Dermis blood vessel endothelial cell (primary cell): ENCODE measurements at places on chromosomes 3 and 15.

GRCh38 chr3:13659221-13659969 lies 110.5 kb downstream of the FBLN2 start:
- no peak for DNase-seq

GRCh38 chr3:105375750-105376511 lies 9.2 kb downstream of the ALCAM start:
- DNase-seq, result no peak

- DNase-seq, result no peak
Observed at GRCh38 chr15:91924837-91925495, 71.5 kb downstream of the SLCO3A1 start.

- peak; percentile 44 for DNase-seq
Observed at GRCh38 chr3:107524326-107524840, 1.6 kb downstream of the BBX start.

DNA sequence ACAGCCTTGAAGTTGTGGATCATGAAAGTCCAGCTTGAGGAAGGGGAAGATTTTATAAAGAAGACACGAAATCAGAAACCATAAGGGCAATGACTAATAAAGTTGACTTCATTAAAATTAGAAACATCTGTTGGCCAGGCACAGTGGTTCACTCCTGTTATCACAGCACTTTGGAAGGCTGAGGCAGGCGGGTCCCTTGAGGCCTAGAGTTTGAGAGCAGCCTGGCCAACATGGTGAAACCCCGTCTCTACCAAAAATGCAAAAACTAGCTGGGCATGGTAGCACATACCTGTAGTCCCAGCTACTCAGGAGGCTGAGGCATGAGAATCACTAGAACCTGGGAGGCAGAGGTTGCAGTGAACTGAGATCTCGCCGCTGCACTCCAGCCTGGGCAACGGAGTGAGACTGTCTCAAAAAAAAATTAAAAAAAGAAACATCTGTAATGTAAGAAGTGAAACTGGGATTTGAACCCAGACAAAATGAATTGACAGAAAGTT lies 7.9 kb upstream of the UBXN7 start:
- no peak for DNase-seq

DNA sequence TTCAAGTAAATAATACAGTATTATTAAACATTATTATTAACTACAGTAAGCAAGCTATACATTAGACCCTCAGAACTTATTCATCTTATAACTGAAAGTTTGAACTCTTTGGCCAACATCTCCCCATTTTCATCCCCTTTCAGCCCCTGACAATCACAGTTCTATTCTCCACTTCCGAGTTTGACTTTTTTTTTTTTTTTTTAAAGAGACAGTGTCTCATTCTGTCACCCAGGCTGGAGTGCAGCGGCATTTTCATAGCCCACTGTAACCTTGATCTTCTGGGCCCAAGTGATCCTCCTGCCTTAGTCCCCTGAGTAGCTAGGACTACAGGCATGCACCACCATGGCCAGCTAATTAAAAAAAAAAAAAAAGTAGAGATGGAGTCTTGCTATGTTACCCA lies 41.3 kb upstream of the LRIG1 start:
- DNase-seq, result no peak

- DNase-seq, result no peak
Observed at GRCh38 chr3:130990282-130990681, 36.3 kb downstream of the ASTE1 start.

DNA sequence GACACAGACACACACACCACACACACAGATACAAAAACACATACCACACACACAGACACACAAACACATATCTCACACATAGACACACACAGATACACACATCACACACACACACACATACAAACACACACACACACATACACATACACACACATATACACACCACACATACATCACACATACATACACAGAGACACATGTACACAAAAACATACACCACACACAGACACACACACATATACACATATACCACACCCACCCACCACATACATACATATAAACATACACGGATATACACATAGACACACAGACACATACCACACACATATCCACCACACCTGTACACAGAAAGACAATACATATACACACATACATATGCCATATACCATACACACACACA lies 66.7 kb downstream of the RASGRF1 start:
- no peak for DNase-seq

DNA sequence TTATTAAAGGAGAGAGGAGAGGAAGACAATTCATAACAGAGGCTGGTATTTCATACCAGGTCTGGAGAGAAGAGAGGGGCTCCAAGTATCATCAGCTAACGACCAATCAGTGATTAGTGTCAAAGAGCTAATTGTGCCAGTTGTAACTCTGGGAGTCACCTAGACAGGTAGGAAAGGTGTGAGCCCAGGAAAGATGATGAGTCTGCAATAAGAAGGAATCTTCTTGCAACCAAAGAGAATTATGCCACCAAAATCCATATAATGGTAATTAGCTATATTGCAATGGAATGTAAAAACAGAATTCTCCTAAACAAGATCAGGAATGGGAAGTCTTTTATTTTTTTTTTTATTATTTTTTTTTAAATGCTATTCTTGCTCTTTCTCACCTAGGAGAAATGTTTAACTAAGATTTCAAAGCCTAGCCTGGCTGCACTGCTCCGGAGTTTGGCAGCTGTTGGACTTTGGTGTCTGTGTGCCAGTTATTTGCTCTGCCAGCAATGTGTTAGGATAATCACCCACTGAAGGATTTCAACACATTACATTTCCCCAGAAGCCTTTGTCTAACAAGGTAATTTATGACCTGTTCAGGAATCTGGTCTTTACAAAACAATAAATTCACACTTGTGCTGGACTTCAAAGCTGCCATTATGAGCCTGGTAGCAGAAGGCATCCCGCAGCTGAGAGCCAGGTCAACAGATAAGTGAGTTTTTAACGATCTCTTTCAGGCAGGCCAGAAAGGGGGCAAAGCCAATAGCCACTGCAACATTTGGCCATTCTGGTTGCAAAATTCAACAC lies 89.4 kb downstream of the FOXB1 start:
- DNase-seq, result no peak

DNA sequence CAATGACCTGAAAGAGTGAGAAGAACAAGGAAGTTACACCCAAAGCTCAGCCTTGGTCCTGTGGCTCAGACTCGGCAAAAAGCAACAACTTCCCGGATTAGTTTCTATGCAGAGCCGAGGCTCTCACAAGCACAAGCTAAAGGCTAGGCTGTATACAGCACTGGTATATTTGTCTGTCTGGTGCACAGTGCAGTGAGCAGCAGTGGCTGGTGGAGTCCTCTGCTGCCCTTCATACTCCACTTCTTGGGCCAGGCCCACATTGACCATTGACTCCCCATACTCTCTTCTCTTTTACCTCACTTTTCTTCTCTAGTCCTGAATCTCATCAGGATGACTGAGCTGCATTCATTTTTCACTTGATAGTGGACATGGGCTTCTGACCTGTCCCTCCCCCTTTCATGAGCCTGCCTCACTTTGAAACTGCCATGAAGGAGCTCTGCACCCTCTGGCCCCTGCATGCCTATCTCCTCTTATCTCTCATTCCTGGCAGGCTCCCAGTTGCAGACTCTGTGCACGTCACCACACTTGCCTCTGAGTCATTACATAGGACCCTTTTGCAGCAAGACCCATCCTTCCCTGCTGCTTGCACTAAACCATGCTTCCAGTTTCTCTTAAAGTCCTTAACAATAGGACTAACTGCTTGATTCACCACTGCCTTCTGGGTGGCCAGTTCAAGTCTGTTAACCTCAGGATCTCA lies 379.3 kb downstream of the NTRK3 start:
- DNase-seq, result no peak

DNA sequence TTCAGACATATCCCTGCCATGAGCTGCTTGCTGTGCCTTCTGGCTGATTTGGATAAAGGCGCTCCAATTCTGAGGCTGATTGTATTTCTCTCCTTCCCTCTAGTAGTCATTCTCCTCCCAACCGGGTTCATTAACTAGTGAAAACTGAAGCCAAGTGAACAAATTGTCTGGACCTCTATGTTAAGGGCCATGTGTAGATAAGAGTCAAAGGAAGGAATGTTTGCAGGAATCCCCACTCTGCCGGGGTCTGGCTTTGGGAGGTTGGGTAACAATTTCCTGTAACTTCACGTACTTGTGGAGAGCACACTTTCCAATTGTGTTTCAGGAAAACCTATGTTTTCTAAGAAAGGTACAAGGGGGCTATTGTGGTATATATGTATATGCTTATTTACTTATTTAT lies 38.2 kb upstream of the SUCLG2 start:
- DNase-seq, result no peak

- DNase-seq, result no peak
Observed at GRCh38 chr3:150393745-150394144, 14.4 kb upstream of the TSC22D2 start.

DNA sequence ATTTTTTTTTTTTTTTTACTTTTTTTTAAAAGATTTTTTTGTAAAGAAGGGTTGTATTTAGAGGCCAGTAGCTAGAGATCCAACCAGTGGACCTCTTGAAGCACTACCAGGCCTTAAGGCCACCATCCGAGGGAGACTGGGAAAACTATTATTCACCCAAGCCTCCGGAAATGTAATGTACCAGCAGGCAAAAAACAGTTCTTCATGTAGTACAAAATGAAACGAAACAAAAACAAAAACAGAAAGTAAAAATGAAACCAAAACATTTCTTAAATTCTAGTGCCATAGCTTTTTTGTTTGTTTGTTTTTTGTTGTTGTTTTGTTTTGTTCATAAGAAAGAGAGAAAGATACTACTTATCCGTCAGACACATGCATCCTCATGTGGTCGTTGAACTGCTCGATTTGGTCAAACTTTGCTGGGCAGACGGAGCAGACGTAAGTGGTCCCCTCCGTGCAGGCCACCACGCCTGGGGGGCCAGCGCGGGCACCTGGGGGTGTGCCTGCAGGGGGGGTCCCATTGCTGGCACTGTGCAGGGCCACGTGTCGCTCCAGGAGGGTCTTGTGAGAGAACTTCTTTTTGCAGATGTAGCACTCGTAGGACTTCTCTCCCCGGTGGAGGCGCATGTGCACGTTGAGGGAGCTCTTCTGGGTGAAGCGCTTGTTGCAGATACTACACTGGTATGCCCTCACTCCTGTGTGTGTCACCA lies 45.0 kb downstream of the TIGIT start:
- peak; percentile 13 for DNase-seq

DNA sequence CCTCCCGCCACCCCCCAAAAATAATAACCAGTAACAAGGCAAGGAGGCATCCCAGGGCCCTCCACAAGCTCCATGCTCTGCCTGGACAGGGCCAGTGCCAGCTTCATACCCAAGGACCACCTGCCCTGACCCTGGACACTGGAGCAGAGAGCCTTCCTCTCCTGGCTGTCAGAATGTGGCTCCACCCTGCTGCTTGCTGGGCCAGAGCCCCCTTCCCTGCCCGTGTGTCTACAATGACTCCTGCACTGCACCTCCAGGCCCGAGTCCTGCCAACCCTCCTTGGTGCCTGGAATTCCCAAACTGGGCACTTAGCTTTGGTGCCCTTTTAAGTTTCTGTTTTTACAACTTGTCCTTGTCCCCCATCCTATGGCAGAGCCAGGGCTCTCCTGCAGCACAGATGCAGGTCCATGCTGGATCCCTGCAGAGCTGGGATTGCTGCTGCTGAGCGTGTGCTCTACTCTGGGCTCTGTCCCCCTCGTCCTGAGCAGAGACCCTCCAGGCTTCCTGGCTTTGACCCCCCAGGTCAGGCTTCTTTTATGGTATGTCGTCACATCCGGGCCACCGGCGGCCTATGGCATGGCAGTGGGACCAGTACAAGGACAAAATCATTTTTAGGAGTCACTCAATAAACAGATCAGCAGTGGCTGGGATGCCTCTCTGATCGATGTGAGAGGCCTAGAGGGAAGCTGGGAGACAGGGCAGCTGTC lies 11.4 kb upstream of the SNRPA1 start:
- no peak for DNase-seq

GRCh38 chr3:106204160-106204868 lies 335.5 kb upstream of the CBLB start:
- DNase-seq, result no peak

- no peak for DNase-seq
Observed at GRCh38 chr3:49711489-49711888, 8.0 kb downstream of the AMIGO3 start.

- DNase-seq, result no peak
Observed at GRCh38 chr3:25432176-25432720, 4.2 kb downstream of the RARB start.

- DNase-seq, result no peak
Observed at GRCh38 chr3:30457726-30458125, 148.7 kb upstream of the TGFBR2 start.

GRCh38 chr3:138114988-138115971 lies at the start of gene DZIP1L:
Gene DZIP1L, minus strand, starts transcription at chr3:138115608. Its CDS starts 11,637 bp downstream, at chr3:138103971.
- DNase-seq, result peak; percentile 68

DNA sequence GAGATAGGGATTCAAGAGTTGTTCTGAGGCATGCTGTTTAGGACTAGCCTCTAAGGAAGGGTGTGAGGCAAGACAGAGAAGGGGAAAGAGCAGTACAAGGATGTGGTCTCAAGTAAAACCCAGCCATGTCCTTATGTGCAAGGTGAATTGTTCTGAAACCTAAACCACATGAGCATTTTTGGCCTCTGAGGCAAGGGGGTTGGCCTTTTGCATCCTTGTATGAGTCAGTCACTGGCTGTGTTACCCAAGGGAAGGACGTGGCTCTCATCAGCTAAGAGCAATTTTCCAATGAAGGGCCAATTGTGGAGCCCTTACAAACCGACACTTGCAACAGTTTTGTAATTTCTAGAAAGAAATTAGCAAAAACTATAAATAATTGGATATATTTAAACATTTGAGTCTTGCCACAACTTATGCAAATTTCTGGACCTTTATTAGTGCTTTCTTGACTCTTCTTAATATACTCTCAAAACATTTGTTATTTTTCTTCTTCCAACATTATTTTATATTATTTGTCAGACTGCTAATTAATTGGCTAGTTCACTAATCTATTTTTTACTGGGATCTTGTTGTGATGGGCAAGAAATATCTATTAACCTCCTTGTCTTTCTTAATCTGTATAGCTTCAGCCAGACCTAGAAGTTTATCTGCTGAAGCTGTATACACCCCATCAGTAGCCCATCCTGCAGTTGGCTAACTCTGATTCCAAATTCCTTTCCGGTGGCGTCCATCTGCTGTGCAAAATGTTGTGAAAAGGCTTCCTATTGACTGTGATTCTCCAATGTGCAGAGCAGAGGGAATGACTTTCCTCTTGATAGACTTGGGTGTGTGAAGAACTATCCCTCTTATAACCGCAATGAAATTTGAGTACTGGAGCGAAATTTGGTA lies 97.7 kb upstream of the P2RY1 start:
- DNase-seq, result no peak

- peak; percentile 81 for DNase-seq
Observed at GRCh38 chr3:101521211-101521701, 8.2 kb upstream of the SENP7 start.

- DNase-seq, result peak; percentile 72
Observed at GRCh38 chr15:75727851-75728715, 15.4 kb upstream of the CSPG4 start.

DNA sequence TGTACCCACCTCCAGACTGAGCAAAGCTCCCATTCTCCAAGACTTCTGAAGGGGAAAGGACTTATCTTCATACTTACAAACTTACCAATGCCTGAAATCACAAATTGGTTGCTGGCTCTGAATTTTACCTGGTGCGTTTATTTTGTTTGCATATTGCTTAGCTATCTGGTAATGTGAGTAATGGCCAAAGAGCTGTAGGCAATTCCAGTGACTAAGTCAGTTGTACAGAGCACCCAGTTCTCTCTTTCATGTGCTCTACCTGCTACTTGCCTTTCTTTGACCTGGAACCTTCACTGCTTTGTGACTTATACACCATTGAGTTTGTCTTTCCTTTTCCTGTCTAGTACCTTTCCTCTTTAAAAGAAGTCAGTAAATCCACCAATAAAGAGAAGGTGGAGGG lies 755.9 kb upstream of the LMCD1 start:
- no peak for DNase-seq
